Kidney (tissue), 22 donors: ENCODE measurements at places on chromosomes 2 and 18.

DNA sequence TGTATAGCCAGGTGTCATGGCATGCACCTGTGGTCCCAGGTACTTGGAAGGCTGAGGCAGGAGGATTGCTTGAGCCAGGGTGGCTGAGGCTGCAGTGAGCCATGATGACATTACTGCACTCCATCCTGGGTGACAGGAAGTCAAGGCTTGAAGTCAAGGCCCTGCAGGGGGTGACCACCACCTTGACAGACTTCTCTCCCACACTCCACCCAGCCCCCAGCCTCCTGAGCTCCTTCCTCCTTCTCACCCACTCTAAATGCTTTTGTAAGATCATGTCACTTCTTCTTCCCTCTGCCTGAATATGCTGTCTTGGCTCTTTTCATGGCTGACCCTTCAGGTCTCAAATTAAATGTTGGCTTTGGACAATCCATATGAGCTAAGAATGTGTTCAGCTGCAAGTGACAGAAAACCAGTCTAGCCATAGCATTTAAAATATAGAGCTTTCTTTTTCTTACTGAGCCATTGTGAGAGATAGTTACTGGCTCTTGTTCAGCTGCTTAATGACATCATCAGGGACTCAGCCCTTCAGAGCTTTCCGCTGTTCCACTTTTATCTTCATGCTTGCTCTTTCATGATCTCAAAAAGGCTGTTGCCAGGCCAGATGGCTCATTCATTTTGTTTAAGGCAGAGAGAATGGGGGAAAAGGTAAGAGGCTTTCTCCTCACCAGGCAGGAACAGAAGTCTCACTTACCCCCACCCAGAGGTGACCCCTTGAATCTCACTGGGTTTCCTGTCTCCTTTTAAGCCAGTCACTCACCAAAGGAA lies 36.7 kb upstream of the TTC39C start:
- H3K27ac ChIP-seq = no peak overlapping the region
- H3K4me1 ChIP-seq = peaks cover 3% of the 10 kb centered on the region
- no peak for DNase-seq
- H3K4me3 ChIP-seq = no peak overlapping the region
- no peaks in the 10 kb centered on the region for H3K27me3 ChIP-seq
- H3K36me3 ChIP-seq = no peaks in the 10 kb centered on the region

DNA sequence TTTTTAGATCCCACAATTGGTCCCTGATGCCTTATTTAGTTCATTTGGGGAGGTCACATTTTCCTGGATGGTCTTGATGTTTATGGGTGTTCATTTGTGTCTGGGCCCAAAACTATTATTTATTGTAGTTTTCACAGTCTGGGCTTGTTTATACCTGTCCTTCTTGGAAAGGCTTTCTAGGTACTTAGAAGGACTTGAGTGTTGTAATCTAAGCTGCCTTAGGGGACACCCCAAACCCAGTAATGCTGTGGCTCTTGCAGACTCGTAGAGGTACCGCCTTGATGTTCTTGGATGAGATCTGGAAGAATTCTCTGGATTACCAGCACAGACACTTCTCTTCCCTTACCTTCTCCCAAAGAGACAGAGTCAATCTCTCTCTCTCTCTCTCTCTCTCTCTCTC lies 25.0 kb upstream of the ITSN2 start:
- no peaks in the 10 kb centered on the region for H3K36me3 ChIP-seq
- no peak overlapping the region for H3K4me3 ChIP-seq
- H3K27ac ChIP-seq = no peak overlapping the region

DNA sequence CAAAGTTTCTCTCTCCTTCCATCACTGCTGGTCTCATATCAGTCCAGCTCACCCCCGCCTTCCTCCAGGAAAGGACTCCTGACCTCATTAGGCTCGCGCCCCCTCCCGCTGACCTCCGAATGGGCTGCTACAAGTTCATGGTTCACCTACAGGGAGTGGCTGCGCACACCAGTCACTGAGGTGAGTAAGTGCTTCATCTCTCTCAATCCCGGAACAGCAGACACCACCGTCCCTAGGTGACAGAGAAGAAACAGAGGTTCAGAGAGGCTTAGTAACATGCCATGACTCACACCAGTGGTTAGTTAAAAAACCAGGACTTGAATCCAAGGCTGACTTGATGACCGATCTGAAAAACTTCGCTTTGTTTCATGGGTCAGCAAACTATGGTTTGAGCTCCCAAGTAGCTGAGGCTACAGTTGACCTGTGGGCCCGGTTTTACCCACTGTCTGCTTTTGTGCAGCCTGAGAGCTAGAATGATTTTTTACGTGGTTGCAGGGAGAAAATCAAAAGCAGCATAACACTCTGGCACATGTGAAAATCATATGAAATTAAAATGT lies 42.0 kb downstream of the ZFP36L2 start:
- no peak overlapping the region for H3K4me3 ChIP-seq

DNA sequence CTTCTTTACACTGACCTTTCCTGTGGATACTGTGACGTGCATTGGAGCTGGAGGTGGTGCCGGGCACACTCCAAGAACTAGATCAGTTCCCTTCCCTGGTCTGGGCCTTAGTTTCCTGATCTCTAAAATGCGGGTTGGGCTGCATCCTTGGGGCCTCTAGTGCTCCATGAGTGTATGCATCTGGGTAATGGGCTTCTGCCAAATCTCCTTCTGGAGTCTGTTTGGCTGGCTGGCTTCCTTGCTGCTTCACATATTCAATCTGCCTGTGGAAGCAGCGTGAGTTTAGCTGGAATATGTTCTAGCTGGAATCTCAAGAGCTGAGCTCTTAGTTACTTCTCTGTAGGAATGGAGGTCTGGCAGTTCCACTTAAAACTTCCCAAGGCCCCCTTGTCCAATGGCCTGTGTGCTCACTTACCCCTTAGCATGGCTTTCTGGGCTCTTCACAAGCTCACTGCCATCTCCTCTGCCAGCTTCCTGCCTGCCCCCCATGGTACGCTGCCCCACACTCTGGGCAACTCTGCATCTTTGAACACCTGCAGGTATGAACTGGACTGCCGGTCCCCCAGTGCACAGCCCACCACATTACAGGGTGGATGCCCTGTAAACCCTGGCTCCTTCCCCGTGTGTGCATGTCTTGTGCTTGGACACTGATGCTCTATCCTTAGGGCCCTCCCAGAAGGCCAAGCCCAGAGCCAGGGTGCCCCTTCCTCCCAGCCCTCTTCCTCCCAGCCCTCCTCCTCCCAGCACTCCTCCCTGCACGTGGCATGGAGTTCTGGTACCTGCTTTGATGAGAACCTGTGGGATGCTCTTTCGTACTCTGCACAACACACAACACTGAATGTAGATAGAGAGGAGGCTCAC lies 103.6 kb upstream of the SMAD2 start:
- H3K4me1 ChIP-seq = no peaks in the 10 kb centered on the region
- H3K27me3 ChIP-seq = no peaks in the 10 kb centered on the region
- no peak overlapping the region for H3K4me3 ChIP-seq
- DNase-seq = no peak
- H3K27ac ChIP-seq = no peak overlapping the region

DNA sequence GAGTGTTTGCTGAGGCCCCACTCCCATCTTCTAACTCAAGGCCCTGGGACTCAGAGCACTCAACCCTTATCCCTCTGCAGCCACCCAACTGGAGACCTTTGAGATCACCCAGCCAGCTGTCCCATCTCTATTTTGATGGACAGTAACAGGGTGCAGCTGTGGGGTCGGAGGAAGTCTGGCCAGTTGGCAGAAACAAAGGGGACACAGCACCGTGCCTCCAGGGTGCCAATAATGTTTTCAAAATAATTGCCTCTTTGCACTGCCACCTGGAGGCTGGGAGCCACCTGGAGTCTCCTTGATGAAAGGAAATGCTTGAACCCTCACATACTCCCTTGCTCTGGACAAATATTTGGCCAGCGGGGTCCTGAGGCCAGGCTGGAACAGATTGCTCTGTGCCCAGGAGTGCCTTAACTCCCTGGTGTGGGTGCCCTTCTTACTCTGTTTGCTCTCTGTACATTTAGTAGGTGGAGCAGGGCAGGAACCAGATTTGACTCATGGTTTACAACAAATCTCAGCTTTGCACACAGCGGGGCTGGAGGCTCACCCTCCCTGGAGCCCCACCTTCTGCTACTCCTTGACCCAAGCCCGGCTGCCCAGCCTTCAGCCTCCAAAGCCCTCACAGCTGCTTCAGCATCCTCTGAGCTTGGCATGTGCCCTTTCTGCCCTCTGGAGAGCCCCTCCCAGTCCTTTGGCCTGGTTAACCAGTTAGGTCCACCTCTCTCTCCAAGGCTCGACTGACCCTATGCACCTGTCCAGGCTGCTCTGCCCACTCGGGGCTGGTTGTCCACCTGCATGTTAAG lies 17.2 kb downstream of the MAL start:
- DNase-seq = no peak
- H3K27ac ChIP-seq = peak overlapping the region; percentile 83
- H3K36me3 ChIP-seq = peaks cover 12% of the 10 kb centered on the region

DNA sequence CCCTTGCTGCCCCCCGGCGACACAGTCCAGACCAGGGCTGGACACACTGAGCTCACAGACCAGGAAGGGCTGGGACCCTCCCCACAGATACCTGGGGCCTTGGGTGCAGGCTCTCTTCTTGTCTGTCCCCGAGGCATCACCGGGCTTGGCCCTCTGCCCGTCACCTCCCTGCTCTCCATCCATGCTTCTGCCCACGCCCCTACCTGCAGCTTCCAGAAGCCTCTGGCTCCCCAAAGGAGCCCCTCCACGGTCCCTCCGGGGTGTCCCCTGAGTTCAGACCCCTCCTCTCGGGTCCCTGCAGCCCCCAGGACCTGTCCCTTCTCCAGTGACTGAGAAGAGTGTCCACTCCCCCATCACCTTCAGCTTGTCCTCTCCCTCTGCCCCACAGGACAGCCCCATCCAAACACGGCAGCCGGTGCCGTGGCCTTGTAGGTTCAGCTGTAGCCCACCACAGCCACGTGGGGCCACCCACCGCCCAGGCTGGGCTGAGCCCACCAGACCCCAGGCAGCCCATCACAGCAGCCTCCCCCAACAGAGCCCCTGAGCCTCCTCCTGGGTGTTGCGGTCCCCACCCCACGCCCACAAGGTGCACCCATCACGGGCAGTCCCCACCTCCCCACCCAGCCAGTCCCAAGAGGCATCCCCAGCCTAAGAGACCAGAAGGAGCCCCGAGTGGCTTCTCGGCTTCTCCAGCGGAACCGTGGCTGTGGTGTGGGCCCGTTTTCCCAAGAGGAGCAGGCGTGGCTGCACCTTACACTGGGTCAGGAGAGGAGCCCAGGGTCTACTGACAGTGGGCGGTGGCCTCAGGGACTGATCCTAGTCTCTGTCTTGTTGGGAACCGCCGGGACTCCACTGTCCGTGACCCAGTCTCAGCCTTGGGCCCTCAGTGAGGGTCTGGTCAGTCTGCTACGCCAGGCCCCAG lies 53.1 kb downstream of the RAMP1 start:
- no peaks in the 10 kb centered on the region for H3K36me3 ChIP-seq
- no peak overlapping the region for H3K27ac ChIP-seq
- H3K4me1 ChIP-seq = no peaks in the 10 kb centered on the region
- no peaks in the 10 kb centered on the region for H3K27me3 ChIP-seq

GRCh38 chr2:42051543-42052235 lies 3.9 kb downstream of the PKDCC start:
- no peaks in the 10 kb centered on the region for H3K27me3 ChIP-seq
- peaks cover 31% of the 10 kb centered on the region for H3K4me1 ChIP-seq
- H3K27ac ChIP-seq = peak overlapping the region; percentile 80
- peak; percentile 33 for DNase-seq
- H3K4me3 ChIP-seq = peak overlapping the region; percentile 4
- peaks cover under 1% of the 10 kb centered on the region for H3K36me3 ChIP-seq
